ENCODE measurements at places on chromosomes 6 and 20.

GRCh38 chr6:83476971-83477370, 35.4 kb upstream of the PRSS35 start:
- no peak for DNase-seq

DNA sequence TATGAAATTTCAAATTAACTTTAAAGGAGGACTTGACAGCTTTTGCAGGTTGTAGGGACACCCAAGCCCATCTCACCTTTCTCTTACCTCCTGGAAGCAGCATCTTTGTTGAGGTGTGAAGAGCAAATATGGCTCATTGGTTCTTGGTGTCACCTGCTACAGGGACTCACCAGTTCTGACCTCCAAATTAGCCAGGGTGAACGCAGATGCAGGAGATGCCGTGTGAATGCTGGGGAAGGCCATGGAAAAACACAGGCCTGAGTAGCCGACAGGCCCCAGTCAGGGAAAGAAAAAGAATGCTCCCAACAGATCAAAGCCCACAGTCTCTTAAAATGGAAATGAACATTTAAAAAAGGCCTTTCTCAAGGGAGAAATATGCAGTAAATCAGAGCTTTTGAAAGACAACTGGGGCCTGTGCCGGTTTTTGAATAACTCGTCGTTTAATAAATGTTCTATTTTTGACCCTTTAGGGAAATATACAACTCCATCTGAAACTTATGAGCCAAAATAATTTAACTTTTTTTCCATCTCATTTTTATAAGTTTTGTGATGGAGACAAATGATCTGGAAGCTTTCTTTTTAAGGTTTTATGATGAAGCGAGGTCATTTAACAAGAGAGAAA, 167.5 kb downstream of the CD83 start:
- no peak for DNase-seq

GRCh38 chr6:46290421-46291274, 119.9 kb upstream of the ENPP5 start:
- no peak for DNase-seq

DNA sequence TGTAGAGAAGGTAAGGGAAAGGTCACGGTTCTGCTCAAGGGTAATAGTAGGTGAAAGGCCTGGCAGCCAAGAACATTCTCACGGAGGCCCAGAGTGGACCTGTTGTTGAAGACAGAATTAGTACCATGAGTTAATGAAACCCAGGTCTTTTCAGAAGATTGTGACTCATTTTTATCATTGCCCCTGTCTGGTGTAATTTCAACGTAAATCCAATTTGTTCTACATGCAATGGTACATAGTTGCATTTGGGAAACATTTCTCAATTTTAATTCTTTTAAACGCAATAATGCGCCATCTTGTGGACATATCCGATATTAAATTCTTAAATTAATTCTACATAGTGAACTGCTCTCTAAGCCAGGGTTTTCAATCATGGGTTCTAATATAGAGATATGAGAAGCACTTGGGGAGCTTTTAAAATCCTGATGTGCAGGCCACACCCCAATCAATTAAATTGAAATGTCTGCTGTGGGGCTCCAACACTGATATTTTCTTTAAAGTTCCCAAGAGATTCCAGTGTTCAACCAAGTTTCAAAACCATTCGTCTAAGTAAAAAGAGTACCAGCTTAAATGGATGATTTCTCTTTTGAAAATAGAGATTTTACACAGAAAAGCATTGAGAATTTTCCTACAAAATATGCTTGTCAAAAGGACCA, 257.4 kb downstream of the PLCB1 start:
- peak; percentile 21 for DNase-seq

- no peak for DNase-seq
Observed at GRCh38 chr6:7671076-7671475, 54.8 kb upstream of the BMP6 start.

- no peak for DNase-seq
Observed at GRCh38 chr6:143843677-143843999, 500 bp downstream of the LTV1 start.

DNA sequence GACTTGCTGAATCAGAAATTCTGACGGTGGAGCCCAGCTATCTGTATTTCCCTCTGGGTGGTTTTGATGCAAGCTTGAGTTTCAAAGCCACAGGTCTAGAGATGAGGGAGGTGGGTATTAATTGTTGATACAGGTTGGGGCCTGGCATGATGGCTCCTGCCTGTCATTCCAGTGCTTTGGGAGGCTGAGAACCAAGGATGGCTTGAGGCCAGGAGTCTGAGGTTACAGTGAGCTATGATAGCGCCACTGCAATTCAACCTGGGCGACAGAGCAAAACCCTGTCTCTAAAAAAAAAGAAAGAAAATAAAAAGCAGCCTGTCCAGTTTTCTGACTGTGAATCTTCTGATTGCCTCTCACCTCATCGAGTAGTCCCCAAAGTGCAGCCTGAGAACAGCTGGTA, 184.8 kb upstream of the SASH1 start:
- no peak for DNase-seq

GRCh38 chr6:169791721-169792131, 40.3 kb downstream of the ERMARD start:
- DNase-seq = no peak
